ENCODE measurements at places on chromosomes 5 and 9. TPM values are rescaled to one million over a fixed set of nuclear protein-coding genes. Genes with fewer than 3 reads are reported as not detected.

DNA sequence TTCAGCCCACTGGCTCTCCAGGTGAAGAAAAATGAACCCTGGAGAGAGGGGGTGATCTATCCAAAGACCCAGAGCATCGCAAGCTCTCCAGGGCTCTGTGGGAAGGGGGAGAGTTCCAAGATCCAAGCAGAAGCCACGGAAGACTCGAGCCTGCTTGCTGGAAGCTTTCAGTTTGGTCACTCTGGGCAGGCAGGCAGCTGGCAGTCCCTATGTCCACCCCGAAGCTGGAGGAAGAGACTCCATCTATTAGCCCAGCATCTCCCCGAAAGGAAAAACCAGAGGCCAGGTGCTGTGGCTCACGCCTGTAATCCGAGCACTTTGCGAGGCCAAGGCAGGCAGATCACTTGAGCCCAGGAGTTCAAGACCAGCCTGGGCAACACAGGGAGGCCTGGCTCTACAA lies 10.7 kb upstream of the SPARC start:
- no peak for DNase-seq

DNA sequence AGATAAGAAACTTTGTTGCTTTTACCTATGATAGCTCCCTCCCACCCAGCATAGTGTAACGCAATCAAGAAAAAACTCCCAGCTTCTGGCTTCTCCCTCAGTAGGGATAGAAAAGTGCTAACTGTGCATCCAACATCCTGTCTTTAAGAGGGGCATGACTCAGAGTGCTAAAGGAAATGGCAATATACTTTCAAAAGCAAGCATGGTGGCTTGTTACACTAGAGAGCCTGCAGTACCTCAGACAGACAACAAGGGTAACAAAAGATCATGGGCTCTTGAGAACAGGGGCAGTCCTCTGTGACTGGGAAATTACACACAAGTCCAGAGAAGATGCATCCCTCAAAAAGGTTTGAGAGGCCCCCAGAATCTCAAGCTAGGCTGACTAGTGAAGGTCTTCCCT lies 37.8 kb downstream of the PRELID2 start:
- DNase-seq, result no peak

Gene DCP2
- total RNA-seq, result 24.5 TPM

DNA sequence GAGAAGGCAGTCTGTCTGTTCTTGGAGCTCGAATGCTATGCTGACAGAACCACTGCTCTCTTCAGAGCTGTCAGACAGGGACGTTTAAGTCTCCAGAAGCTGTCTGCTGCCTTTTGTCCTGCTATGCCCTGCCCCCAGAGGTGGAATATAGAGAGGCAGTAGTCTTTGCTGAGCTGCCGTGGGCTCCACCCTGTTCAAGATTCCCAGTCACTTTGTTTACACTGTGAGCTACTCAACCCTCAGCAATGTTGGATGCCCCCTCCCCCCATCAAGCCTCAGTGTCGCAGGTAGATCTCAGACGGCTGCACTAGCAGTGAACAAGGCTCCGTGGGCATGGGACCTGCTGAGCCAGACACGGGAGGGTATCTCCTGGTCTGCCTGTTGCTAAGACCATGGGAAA lies 344.2 kb downstream of the TMEM161B start:
- DNase-seq, result no peak

DNA sequence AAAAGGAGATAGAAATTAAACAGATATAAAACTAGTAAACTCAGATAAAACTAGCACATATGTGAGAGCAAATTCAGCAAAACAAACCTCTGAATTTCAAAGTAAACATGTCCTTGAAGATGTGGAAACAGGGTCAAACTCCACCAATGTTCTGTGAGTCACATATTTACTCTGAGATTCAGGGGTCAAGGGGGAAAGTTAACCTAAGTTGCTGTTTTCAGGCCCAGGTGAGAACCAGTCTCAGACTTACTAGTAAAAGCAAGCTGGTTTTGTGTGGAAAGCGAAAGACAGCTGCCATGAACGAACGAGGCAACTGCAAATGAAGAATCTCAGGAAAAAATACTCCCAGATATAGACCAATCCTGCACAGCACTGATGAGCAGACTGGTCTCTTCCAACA lies 29.0 kb downstream of the PSMB7 start:
- DNase-seq, result no peak

DNA sequence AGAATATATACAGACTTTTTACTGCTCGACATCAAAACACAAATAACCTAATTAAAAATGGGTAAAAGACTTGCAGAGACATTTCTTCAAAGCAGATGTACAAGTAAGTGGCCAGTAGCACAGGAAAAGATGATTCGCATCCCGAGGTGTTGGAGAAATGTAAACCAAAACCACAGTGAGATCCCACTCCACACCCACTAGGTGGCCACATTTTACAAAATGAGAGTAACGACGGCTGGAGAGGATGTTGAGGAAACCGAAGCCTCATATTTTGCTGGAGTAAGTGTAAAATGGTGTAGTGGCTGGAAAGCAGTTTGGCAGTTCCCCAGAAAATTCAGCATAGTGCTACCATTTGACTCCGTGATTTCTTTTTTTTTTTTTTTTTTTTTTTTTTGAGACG lies 21.3 kb upstream of the GBGT1 start:
- DNase-seq, result peak; percentile 18

DNA sequence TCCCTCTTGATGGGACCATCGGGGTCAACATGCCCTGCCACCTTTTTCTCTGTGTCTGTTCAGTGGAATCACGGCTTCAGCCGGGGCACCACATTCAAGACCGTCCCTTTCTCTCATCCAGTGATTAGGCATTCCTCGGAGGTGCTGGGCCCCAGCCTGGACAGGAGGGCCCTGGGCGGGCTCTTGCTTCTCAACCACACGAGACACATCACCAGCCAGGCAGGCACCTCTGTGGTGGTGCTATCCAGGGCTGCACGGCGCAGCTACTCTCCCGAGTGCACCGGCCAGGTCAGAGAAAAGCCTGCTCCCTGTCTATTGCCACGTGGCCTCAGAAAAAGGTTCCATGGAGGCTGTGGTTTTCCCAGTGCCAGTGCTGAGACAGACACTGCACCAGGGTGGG lies 255.2 kb upstream of the IRX1 start:
- no peak for DNase-seq

Gene AFAP1L1
- 17.2 TPM for total RNA-seq

DNA sequence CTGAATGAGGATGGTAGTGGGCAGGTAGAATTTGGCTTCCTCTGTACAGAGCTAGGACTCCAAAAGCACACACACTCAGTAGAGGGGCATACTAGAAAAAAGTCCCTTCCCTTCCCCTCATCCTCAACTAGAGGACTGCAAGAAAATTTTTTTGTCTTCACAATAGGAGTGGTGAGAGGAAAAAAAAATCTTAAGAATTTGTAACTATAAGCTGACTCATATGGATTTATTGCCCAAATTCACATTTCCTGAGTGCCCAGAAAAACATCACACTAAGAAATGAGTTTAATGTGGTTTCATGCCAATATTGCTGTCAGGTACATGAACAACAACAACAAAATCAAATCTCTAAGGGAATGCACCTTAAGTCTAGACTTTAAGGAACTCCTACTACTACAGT lies 43.7 kb downstream of the RANBP6 start:
- DNase-seq, result no peak

GRCh38 chr5:56681346-56681745 lies 134.0 kb upstream of the MAP3K1 start:
- DNase-seq, result no peak

- no peak for DNase-seq
Measured at GRCh38 chr5:180112181-180112861, 40.8 kb upstream of the RNF130 start.

Gene CD72
- 0.51 TPM for total RNA-seq

DNA sequence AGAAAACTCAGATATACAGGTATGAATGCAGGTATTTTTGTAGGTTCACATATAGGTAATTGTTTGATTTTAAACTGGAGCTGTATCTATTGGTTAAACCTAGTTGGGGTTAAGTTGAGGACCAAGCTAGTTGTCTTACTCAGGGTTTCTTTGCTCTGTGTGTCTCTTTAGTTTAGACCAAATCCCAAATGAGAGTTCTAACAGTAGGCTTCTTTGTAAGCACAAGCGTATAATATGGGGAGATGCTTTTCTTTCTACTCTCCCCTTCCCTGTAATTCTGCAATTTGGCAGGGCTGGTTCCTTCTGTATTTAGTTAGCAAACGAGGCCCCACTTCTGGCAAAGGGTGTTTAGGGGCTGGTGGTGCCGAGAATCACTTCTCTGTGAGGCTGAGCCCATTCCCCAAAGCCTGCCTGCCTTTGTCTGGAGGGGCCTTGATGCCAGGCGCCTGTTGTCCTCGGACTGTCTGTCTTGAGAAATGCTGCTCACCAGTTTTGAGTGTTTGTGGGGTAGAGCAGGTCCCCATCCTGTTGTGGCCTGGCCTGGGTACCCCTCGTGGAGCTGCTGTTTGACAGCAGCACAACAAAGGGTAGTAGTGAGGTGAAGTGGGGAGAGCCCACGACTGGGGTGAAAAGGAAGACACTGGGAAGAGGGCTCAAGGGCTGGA lies 259.3 kb downstream of the FANCC start:
- no peak for DNase-seq

Gene C9orf152
- total RNA-seq, result not detected

DNA sequence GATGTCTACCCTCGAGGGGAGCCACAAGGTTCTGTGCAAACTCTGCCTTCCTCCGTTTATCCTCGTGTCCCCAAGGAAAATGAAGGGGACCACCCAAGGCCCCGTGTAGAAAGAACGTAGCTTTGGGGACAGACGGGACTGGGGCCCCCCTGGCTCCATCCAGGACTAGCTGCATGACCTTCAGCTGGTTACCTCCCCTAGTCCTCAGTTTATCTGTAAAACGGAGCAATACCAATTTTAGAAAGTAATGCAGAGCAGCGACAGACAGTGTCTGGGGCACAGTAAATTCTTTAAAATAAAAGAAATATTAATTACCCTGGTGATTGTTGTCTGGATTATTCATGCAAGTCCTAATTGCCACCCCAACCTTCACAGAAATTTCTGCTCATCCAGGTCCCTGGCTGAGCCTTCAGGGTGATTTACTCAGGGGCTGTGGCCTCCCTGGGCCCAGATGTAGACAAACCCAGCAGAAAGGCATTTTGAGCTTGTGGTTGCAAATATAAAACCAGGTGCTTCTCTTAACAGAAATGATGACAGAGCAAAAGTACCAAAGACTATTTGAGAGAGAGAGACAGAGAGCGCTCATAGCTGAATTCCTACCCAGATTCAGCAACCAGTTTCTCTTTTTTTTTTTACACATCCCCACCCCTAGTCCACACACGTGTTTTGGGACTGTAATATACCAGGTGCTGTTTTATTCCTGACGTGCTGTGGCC lies 155.1 kb upstream of the SMIM23 start:
- no peak for DNase-seq

DNA sequence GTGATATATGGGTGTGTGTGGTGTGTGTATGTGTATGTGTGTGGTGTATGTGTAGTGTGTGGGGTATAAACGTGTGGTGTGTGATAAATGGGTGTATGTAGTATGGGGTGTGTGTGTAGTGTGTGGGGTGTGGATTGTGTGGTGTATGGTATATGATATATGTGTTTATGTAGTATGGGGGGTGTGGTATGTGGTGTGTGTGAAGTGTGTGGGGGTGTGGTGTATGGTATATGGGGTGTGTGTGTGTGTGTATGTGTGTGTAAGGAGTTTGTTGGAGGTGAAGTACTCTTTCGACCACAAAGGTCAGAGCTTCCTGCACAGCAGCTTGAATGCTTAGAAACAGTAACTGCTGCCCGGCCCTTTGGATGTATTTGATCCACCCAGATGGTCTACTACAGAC lies 145.2 kb upstream of the IQGAP2 start:
- DNase-seq, result no peak

Gene PIP5K1B
- not detected for total RNA-seq

GRCh38 chr5:72956324-72957140 lies 691 bp downstream of the FCHO2 start:
- no peak for DNase-seq

Gene KIF12
- total RNA-seq, result 13.5 TPM

GRCh38 chr5:32780508-32780919 lies 69.4 kb downstream of the NPR3 start:
- DNase-seq, result no peak

- DNase-seq, result no peak
Measured at GRCh38 chr9:79551586-79551985, 20.2 kb upstream of the TLE4 start.

GRCh38 chr9:85200726-85201404 lies 531.3 kb downstream of the NTRK2 start:
- no peak for DNase-seq

Gene CMYA5
- 2.8 TPM for total RNA-seq

Gene FCN1
- not detected for total RNA-seq

DNA sequence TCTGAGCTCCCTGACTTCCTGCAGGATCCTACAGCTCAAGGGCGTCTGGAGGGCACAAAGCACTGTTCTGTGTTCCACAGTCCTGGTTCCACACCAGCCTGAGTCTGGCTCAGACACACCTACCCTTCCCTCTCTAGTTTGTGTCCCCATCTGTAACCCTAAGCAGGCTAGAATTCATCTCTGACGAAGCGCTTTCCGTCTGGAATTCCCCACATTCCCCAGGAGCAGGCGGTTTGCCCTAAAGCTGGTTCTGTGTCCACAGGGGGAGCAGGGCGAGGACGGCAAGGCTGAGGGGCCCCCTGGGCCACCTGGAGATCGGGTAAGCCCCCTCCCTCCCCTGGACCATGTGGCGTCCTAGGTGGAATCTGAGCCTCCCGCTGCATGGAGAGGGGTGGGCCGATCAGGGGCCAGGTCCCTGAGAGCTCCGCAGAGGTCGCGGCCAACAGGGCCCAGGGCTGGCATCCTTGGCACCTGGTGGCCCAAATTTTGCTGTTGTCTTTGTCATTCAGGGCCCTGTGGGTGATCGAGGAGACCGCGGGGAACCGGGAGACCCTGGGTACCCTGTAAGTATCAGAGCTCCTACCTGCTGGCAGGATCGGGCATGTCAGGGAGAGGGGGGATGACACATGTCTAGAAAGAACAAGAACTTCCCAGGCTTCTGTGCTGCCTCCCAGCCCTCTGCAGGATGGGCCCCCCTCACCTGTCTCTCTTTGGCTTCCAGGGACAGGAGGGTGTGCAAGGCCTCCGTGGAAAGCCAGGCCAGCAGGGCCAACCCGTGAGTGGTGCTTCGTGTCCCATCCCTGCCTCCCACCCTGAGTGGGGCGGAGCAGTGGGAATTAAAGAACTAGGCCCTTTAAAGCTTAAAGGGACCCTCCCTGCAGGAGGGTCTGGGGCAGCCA lies 34.5 kb upstream of the ORM1 start:
- no peak for DNase-seq

DNA sequence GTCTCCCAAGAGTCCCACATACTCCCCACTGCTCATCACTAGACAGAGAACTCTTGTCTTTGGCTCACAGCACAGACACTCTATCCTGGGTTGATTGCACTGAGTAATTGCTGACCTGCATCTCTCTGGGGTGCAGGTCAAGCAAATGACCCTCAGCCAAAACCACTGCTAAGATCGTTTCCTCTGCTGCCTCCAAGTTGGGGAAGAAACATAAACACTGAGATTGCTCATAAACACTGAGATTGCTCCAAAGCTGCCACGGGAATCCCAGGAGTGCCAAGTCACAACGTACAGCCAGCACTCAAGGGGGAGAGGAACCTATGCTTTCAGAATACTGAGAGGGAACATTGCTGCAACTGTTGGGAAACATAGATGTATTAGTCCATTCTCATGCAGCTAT lies 1402.1 kb upstream of the ACO1 start:
- DNase-seq, result no peak

Gene SLC6A3
- not detected for total RNA-seq

- DNase-seq, result no peak
Measured at GRCh38 chr9:128160603-128160987, 530 bp downstream of the BBLN start.

- DNase-seq, result no peak
Measured at GRCh38 chr5:109496112-109496511, 86.3 kb upstream of the PJA2 start.

Gene LSM11
- 3.0 TPM for total RNA-seq

GRCh38 chr9:123081824-123082223 lies 48.4 kb downstream of the GPR21 start:
- DNase-seq, result no peak

Measured in epithelial cell of proximal tubule (primary cell).